ENCODE measurements at places on chromosomes 4 and X.

DNA sequence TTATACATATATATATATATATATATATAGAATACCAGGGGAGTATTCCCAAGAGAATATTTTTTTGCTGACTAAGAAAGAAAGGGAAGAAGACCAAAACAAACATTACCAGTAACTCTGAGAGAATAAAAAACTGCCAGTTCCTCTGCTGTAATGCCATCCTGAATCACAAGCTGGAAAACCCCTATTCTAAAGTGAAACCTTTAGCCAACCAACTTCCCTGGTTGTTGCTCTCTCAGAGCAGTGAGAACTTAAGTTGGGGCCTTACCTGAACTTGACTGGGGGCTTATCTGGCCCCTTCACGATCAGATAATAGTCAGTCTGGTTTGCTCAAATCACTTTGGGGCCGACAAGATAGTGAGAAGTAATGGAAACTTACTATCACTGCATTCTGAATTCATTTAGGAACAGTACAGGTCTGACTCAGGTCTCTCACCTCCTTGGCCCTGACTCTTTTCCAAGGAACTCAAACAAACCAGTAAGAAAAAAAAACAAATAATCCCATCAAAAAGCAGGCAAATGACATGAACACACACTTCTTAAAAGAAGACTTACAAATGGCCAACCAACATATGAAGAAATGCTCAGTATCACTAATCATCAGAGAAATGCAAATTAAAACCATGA is 62.5 kb downstream of the CD40LG start:
- no peak for DNase-seq

GRCh38 chr4:66048861-66049260 is 378.6 kb upstream of the EPHA5 start:
- no peak for DNase-seq

GRCh38 chr4:2863649-2864048 is 20.0 kb downstream of the ADD1 start:
- no peak for DNase-seq

DNA sequence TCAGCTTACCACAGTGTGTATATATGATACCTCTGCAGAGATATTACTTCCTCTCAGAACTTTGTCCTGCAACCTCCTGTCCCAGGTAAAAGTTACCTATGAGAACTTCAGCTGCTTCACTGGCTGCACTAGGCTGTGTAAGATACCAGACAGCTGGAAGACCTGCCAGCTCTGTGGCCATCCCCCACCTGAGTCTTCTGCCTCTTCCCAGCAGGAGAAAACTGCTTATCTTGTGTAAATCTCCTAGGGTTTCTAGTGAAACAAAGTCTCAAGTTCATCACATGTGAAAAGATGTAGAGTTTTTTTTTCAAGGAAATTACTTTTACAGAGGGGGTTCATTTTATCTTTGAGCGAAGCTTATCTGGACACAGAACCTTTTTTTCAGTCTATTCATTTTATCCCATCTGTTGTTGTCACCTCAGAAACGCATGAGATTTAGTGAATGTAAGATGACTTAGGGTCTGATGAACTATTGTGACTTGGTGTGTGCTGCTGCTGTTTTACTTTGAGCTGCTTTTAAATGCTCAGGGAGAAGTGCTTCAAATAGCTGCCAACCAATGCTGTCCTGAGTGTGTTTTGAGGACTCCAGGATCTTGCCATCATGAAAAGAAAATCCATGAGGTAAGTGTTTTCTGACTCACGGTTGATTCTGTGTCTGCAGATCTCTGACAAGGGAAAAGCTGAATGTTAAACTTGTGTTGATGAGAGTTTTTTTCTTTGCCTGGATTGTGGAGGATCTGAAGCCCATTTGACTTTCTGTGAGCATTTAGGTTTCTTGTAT is 187.8 kb downstream of the FRAS1 start:
- no peak for DNase-seq

GRCh38 chr4:102734116-102734515 is 26.7 kb downstream of the MANBA start:
- DNase-seq = no peak

DNA sequence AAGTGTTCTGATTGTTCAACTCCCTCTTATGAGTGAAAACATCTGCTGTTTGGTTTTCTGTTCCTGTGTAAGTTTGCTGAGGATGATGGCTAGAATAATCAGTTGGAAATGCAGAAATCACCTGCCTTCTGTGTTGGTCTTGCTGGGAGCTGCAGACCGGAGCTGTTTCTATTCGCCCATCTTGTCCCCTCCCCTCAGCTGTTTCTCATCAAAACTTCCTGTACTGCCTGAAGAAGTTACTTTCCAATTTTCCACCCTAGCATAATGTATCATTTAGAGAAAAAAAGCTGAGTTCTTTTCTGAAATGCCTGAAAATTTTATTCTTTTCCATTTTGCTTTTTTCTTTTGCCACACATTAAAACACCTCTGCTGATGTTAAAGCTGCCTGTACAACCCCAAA is 167.6 kb downstream of the TEX13A start:
- DNase-seq = no peak

GRCh38 chr4:76017056-76017686 is 6.1 kb downstream of the CXCL10 start:
- DNase-seq = no peak

DNA sequence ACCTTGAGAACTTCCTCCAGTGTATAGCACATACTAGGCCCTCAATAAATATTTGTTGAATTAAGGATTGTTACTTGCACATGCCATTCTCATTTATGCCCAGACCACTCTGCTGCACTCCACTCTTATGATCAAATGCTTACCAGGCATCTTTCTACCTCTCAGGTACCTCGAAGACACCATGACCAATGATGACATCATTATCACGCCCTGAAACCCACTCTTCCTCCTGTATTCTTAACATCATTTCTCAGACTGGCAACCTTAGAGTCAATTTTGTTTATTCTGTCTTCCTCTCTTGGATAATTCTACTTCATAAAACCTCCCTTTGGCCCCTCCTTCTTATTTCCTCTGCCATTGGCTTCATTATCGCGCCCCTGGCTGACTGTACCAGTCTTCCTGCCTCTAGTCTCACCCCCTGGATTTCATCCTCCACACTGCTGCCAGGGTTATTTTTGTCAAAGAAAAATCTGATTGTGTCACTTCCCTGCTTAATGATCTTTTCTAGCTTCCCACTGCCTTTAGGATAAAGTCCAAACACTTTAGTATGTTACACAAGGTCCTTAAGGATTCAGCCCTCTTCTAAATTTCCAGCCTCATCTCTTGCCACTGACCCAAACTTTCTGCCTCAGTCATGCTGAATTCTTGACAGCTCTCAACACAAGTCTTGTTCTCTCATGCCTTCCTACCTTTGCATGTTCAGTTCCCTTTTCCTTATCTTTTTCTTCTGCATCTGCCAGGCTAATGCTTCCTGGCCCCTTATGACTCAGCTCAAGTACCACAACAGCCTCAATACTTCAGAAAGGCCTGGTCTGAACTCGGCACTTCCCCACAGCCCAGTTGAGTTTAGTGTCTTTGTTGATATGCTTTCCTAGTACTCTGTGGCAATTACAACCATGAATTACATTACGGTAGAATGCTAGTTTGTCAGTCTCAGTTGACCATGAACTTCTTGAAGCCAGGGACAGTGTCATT is 45.8 kb downstream of the HDAC8 start:
- DNase-seq = no peak

DNA sequence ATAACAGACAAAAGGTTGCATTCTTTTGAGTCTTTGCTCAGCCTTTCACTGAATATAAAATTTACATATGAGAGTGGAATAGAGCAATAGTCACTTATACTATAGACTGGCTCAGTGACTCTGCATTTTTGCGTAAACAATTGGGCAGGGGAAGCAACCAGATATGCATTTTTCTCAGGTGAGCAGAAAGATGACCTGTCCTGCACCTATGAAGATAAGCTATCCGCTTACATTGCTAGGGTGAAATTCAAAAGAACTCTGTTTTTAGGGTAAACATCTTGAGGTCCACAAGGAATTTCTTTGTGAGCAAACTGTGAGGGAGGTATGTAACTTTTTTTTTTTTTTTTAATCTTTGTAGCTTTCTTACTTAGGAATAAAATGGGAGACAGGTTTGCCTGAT is 602.4 kb upstream of the PRKX start:
- DNase-seq = no peak

DNA sequence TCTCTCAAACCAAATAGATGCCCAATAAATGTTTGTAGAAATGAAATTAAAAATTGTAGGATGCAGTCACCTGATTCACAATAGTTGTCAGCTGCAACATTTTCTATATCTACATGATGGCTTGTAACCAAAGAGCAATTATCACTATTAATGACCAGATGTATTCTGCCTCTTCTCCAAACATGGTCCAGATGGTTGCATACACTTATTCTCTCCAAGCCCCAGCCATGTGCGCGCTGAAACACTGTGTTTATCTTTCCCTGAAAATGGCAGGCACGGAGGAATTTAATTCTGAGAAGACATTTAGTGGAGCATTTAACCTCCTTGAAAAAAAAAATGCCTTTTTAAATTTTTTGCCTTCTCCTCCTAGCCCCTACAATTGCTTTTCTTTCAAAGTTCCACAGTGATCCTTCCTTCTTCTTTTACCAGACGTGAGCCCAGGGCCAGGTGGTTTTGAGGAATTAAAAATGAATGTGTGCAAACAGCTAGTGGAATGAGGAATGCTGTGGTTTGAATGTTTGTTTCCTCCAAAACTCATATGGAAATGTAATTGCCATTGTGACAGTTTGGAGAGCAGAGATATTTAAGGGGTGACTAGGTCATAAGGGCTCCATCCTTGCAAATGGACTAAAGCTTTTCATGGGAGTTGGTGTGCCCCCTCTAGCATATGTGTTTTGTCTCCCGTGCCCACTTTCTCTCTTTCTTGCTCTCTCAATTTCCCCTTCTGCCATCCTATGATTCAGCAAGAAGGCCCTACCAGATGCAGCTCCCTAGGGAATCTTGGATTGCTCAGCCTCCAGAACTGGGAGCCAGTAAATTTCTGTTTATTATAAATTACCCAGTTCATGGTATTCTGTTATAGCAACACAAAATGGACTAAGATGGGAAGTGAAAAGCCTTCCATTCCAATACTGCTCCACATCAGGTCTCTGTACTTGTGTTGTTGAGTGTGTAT is 136.0 kb downstream of the GABRB1 start:
- DNase-seq = no peak

DNA sequence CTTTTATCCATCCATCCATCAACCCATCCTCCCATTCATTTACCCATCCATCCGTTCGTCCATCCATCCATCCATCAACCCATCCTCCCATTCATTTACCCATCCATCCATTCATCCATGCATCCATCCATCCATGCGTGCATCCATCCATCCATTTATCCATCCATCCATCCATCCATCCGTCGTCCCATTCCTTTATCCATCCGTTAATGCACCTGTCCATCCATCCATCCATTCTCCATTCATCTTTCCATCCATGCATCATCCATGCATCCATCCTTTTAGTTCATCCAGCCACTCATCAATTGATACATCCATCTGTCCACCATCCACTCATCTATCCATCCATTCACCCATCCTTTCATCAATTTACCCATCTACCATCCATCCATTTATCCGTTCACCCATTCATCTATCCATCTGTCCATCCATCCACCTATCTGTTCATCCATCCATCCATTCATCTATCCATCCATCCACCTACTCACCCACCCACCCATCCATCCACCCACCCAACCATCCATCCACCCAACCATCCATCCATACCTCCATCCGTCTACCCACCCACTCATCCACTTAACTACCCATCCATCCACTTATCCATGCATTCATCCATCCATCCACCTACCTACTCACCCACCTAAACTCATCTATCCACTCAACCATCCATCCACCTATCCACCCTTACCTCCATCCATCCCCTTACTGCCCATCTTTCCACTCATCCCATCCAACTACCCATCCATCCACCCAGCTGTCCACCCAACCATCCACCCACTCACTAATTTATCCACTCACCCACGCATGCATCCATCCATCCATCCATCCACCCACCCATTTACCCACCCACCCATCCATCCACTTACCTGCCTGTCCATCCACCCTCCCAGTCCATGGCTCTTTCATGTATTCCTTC is 9.6 kb downstream of the CD99 start:
- DNase-seq = no peak

GRCh38 chr4:123997776-123998449 is 601.3 kb downstream of the SPRY1 start:
- DNase-seq = no peak

DNA sequence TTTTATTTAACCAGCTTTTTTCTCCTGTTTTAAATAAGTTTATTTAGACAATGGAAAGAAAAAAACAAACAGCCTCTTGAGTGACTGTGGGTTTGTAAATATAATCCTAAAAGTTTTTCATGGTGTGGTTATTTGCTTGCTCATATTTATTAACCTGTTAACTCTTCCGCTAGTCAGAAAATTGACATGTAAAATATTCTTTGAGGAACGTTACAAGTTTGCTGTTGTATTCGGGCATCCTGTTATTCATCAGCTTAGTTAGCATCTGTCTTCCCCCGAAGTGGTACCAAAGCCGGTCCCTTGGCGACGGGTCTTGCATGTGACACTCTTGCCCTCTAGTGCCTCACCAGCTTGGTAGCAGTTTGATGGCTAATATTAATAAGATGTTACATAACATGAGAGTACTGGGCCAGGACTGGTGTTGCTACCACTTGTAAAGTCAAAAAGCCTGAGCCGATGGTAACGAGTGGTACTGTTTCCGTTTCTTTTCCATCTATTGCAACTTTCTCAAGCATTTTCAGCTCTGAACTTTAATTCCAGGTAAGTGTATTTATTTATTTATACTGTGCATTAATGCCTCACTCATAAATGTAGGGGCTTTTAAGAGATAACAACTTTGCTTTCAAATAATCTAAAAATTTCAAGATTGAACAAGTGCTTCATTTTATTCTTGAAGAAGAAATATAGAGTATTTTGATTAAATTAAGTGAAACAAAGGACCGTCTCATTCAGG is at the start of gene NDST3:
NDST3 (plus strand) TSS at position 434 of the 733 bp plus-strand sequence. CDS start 19,425 bp downstream, outside the sequence.
- DNase-seq = no peak

- no peak for DNase-seq
Observed at GRCh38 chr4:82785611-82786400, 12.8 kb downstream of the SCD5 start.

All from stimulated activated CD4-positive, alpha-beta T cell treated with anti-CD3 and anti-CD28 coated beads, Interleukin-1b, Interleukin-23, amount 100 ng/mL, for 4 hours (primary cell).